ENCODE measurements at places on chromosomes 6 and 20. TPM values are rescaled to one million over a fixed set of nuclear protein-coding genes. Genes with fewer than 3 reads are reported as not detected.

Gene TPX2
- 122 TPM for total RNA-seq

Gene APOBEC2
- not detected for total RNA-seq

Gene PAX1
- not detected for total RNA-seq

Gene TFAP2D
- total RNA-seq: not detected

Gene DUSP15
- total RNA-seq: not detected

Gene TUBB2B
- total RNA-seq: 40.7 TPM

Gene C4A
- 2.7 TPM for total RNA-seq

Gene ZNFX1
- total RNA-seq: 10.1 TPM

Gene RWDD1
- total RNA-seq: 22.1 TPM

Gene SIRPD
- total RNA-seq: not detected

Gene POLR3F
- 14.6 TPM for total RNA-seq

Gene PTCHD4
- total RNA-seq: 0.34 TPM

Gene MCUR1
- total RNA-seq: 9.6 TPM

Gene SLC17A9
- 21.3 TPM for total RNA-seq

Gene NEDD9
- 3.4 TPM for total RNA-seq

Gene FAM184A
- total RNA-seq: 0.17 TPM
